Glutamatergic neuron (in vitro differentiated cells): ENCODE measurements at places on chromosomes 11 and 22. TPM values are rescaled to one million over a fixed set of nuclear protein-coding genes. Genes with fewer than 3 reads are reported as not detected.

The OR9Q1 gene
- not detected for total RNA-seq

The LRRC32 gene
- total RNA-seq = 0.39 TPM

The YPEL1 gene
- total RNA-seq = 71.2 TPM

The NLRX1 gene
- 1.7 TPM for total RNA-seq

The RIN1 gene
- total RNA-seq = 1.9 TPM

The C22orf23 gene
- 0.64 TPM for total RNA-seq

The ANO1 gene
- total RNA-seq = not detected

The OR51B5 gene
- not detected for total RNA-seq

The C11orf87 gene
- total RNA-seq = 0.27 TPM
